ENCODE measurements at places on chromosomes 3 and 15.

DNA sequence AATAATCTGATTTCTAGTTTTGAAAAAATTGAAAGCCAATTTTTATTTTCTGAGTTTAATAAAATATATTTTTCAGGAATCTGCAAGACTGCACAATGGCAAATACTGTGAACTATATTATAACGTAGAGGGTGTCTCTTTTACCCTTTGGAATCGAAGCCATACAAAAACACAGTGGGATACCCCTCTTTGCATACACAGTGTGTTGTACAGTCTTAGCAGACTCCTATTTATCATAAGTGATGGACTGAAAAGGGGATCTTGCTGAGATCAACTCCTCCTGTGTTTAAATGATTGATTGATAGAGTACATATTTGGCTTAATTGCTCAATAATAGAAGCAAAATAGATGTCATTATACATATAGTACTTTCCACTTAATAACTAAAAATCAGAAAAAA, 981.2 kb downstream of the NSUN3 start:
- DNase-seq: no peak

GRCh38 chr3:184549796-184550577, 11.6 kb upstream of the EPHB3 start:
- DNase-seq: no peak

- DNase-seq: peak; percentile 96
Measured at GRCh38 chr3:149575961-149576564, 81.8 kb downstream of the WWTR1 start.

DNA sequence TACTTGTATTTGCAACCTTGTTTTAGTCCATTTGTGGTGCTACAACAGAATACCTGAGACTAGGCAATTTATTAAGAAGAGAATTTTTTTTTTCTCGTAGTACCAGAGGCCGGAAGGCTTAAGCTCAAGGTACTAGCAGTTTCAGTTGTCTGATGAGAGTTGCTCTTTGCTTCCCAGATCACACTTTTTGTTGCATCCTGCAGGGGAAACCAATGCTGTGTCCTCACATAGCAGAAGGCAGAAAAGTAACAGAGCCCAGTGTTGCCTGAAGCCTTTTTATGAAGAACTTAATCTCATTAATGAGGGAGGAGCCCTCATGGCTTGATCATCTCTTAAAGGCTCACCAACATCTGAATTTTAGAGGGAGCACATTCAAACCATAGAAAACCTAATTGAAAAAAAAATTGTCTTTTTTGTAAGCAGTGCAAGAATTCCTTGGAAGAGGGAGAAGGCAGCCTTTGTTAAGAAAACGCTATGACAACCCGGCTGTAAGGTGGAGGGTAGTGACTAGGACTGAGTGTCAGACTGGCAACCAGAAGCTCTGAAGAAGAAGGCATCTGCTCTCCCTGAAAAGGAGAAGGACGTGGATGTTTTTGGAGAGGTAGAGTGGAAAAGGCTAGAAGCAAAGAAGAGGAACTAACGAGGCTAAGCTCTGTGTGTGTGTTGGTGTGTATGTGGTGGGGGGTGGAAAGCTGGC, 1245.3 kb downstream of the ROBO2 start:
- no peak for DNase-seq

DNA sequence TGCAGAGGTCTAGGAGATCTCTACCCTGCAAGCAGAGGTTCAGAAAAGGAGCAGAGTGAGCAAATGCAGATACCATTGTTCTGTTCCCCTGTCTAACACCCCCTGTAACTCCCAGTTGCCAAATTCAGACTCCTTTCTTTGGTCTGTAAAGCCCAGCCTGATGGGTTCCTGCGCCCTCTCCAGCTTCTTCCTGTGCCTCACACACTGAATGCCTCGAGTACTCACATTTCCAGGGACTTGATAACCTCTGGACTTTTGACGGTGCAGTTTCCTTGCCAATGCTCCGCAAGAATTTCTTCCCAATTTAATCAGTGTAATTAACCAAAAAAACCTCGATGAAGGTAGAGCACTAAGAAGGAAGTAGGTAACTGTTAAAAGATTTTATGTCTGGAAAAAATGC, 19.3 kb downstream of the PDE8A start:
- no peak for DNase-seq

DNA sequence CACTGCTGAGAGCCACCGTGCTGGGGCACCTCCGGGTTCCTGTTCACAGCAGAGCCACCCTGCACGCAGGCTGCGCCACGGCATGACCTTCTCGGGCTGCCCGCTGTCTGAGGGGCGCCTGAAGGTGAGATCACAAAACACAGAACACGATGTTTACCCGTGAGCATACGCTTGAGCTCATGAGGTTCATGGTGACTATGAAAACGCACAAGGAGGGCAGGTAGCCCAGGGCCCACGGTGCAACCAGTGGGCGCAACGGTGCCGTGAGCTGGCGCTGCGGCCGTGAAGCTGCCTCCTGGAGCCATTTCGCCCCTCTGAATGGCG, 36.1 kb downstream of the KLHL25 start:
- DNase-seq: no peak

DNA sequence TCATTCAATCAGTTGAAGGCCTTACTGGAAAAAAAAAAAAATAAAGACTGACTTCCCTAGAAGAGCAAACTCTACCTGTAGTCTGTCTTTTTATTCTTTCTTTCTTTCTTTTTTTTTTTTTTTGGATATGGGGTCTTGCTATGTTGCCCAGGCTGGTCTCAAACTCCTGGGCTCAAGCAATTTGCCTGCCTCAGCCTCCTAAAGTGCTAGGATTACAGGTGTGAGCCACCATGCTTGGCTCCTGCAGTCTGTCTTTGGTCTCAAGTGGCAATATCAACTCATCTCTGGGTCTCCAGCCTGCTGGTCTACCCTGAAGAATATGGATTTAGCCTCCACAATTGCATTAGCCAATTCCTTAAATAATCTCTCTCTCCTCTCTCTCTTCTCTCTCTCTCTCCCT, 167.7 kb upstream of the P2RY1 start:
- DNase-seq: no peak

DNA sequence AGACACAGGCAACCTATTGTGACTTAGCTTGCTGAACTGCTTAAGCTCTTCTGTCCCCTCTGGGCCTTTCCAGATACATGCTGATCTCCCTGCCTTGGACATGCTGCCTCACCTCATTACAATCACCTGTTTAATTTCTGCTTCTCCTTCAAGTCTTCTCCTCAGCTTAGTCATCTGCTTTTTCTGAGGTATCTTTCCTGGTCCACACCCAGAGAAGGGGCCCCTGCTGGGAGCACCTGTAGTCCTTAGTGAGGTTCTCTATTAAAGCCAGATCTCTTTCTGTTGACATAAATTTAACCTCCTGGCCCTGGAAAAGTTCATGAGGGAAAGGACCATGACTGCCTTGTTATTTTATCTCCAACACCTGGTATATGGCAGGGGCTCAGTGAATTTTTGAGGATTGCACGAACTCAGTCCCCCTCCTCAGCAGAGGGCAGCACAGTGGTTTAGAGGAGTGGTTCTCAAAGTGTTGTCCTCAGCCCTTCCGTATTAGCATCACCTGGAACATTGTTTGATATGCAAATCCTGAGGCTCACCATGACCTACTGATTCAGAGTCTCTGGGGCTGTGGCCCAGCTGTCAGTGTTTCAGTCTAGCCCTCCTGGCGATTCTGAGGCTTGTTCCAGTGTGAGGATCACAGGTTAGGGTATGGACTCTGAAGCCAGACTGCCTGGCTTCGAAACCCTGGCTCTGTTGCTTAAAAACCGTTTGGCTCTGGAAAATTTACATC, 12.7 kb downstream of the COL6A6 start:
- DNase-seq: no peak

DNA sequence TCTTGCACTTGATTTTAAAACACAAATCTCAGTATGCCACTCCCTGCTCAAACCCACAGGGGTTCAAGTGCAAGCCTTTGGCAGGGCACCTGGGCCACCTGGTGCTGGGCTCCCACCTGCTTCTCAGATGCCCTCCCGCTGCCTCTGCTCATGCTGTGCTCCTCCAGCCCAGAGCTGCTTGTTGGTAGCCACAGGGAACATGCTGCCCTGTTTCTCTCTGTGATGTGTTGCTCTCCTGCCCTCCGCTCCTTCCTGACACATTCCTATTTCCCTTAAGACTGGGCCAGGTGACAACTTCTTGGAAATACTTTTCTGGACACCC, 27.1 kb upstream of the KY start:
- DNase-seq: no peak

GRCh38 chr3:164208048-164208447, 870.2 kb downstream of the SI start:
- peak; percentile 5 for DNase-seq

GRCh38 chr15:23003736-23004135, 23.6 kb upstream of the CYFIP1 start:
- DNase-seq: no peak

GRCh38 chr15:83538682-83539081, 91.5 kb downstream of the SH3GL3 start:
- peak; percentile 10 for DNase-seq

DNA sequence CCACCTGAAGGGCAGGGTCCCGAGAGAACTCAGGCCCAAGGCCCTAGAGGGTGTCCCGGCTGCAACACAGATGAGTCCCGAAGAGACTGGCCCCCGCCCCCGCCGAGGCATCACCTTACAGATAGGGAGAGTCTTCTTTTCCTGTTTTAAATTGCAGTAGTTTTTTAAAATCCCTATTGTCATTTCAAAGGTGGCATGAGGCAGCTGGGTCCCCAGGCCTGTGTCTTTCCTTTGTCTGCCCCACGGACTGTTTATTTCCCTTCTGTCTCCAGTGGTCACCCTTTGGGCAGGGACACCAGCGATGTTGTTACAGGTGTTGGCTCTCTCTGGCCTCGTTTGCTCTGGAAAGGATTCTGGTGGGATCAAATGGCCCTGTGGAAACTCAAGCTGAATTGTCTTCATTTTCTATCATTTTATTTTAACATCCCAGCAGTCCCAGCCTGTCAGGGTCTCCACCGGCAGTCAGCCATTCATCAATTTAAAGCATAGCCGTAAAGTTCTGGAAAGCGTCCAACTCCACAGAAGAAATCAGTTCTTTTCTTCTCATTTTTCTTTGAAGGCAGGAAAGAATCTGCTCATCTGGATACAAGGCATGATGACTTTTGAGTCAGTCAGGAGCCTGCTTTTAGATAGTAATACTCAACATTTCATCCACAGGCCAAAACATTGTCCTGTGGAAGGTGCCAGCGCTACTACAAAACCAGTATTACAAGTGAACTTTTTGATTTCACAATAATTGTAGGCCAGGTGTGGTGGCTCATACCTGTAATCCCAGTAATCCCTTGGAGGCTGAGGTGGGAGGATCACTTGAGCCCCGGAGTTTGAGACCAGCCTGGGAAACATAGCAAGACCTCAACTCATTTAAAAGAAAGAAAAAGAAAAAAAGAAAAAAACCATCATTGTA, 96.2 kb downstream of the HES1 start:
- no peak for DNase-seq

DNA sequence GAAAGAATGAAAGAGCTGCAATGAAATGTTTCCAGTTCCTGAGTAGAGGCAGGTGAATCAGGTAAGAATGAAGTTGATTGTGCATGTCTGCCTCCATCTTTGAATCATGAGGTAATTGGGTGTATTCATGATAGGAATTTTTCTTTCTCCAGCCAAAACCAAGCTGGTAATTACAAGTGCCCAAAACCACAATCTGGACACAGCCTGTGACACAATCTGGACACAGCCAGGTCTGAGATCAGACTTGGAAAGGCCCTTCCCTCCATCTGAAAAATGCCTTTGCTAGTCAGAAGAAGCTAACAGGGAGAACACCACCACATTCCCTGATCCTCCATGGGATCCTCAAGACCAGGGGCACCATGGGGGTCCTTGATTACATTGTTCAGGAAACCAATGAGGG, 338.5 kb upstream of the THBS1 start:
- peak; percentile 33 for DNase-seq

DNA sequence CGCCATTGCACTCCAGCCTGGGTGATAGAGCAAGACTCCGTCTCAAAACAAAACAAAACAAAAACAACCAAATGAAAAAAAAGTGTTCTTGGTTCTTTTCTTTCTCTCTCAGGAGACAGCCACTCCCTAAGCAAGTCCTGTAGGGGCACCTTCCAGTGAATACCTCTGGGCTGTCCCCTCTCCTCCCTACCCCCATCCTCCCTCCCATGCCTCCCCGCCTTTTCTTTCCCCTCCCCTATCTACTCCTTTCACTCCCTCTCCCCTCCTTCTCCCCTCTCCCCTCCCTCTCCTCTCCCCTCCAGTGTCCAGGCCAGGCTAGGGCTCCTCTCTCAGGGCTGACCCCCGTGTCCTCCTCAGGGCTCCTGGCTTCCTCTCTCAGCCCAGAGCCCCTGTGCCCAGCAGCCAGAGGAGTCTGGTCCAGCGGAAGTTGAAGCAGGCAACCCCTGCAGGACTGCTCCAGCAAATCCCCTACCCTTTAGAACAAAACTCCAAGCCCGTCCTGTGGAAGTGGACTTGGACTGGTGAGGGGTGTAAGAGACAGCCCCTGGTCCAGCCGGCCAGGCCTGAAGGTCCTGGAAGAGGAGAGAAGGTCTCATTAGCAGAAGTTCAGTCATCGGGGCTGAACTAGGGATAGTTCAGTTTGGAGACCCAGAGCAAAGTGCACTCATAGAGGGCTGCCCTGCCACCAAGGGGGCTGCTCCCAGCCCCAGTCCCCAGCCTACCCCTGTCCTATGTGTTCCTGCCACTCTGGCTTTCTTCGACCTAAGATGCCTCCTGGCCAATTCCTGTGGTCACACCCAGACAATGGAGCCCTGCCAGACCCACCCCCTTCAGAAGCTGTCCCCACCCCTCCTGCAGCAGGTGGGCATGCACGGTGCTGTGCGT, 79.8 kb upstream of the IQSEC1 start:
- DNase-seq: no peak

DNA sequence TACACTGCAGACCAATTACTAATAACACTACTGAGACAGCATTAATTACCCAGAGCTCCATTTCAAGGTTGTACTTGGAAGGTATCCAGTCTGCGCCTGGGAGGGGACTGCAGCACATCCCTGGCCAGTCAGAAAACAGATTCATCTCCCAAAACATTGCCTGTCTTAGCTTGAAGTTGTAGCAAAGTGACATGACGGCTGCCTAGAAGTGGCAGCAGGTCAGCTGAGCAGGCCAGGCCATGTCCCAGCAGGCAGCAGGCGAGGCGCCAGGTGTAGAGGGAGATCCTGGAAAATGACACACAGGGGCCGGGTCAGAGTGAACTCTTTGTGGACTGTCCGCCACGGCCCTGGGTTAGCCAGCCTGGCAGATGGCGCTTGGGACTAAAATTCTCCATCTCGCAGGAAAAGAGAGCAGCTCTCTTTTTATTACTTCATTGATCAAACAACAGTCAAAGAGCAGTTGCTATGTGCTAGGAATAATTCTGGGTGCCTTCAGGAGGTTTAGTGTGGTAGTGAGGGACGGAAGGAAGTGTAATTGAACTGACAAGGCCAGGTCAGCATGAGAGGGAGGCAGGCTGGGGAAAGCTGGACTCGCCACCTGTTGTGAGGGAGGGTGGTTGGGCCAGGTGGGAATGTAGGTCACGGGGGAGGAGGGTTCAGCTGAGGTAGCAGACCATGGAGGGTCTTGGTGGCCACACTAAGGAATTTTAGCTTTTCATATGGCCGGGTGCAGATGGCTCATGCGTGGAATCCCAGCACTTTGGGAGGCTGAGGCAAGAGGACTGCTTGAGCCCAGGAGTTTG, 1.3 kb upstream of the MAP6D1 start:
- no peak for DNase-seq

DNA sequence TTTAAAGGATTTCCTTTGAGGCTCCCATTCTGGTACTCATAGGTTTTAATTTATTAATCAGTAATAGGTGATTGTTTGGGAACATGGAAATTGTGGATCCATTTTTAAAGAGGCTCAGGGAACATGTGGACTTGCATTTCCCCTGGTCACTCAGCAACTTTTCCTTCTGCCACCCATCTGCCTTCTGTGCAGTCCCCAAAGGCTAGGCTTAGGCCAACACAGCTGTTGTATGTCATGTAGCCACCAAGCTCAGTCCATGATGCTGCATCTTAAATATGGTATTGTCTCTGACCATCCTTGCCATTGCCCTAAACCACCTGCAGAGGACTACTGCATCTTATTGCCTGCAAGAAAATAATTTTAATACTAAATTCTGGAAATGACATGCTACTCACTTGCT, 416.7 kb upstream of the SEMA6D start:
- DNase-seq: no peak

Measured in iris pigment epithelial cell (primary cell).